ENCODE measurements at places on chromosomes 12 and 14. TPM values are rescaled to one million over a fixed set of nuclear protein-coding genes. Genes with fewer than 3 reads are reported as not detected.

Gene CLEC2A
- not detected for total RNA-seq

Gene KRT6C
- not detected for total RNA-seq

Gene PRIMA1
- total RNA-seq: 4.4 TPM

Gene HIF1A
- 128 TPM for total RNA-seq

DNA sequence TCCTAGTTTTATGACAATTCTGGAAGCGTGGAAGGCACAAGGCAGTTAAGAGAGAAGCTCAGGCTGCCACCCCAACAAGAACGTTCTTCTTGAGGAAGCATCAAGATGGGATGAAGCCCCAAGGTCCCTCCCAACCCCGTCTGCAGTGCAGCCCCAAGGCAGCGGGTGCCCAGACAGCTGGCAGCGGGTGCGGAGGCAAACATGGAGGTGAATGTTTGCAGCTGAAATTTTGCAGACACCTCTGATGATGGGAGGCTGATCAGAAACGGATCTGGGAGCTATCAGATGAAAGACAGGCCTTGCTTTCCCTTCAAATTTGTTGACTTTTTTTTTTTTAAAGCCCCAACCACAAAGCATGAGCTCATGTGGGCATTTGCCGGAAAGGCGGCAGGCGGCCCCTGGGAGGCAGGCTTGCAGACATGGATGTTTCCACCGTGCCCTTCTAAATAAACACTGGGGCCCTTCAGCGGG, 230.7 kb upstream of the RTL1 start:
- DNase-seq: no peak

DNA sequence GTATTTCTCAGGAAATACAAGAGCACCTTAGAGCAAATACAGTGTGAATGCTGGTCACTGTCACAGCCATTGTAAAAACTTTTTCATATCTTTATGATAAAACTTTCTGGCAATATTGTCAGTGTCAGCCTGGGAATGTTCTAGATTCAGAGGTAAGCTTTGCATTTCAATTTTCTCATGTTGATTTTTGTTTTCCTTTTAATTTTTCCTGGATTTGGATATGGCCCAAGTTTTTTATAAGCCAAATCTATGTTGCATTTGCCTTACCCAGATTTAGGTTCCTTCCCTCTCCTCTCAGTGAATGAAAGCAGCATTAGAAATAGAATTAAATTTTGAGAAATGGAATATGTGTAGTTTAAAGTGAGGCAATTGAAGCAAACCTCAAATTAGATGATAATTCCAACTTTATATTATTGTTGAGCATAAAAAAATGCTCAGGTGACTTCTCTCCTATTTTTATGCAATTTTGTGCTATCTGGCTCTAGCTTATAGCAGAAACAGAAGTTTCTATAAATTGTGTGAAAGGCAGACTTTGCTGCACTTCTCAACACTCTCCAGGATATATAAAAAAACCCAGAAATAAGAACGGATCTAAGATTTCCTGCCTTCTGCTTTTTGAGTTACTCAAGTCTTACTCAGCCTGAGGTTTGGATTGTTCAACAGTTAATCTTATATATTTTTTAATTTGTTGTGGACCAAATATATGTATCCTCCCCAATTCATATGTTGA, 368.2 kb upstream of the PRICKLE1 start:
- DNase-seq: no peak

Data from colonic mucosa (tissue), 4 donors.